Muscle of arm (tissue), 14 donors: ENCODE measurements at places on chromosomes 6 and 20.
A peak's percentile ranks its signal among the peaks of the same experiment; 100 is the strongest.

GRCh38 chr6:32857156-32857891, 3.3 kb downstream of the PSMB9 start:
- DNase-seq, result no peak

GRCh38 chr6:125188037-125188436, 34.5 kb downstream of the TPD52L1 start:
- DNase-seq, result no peak

DNA sequence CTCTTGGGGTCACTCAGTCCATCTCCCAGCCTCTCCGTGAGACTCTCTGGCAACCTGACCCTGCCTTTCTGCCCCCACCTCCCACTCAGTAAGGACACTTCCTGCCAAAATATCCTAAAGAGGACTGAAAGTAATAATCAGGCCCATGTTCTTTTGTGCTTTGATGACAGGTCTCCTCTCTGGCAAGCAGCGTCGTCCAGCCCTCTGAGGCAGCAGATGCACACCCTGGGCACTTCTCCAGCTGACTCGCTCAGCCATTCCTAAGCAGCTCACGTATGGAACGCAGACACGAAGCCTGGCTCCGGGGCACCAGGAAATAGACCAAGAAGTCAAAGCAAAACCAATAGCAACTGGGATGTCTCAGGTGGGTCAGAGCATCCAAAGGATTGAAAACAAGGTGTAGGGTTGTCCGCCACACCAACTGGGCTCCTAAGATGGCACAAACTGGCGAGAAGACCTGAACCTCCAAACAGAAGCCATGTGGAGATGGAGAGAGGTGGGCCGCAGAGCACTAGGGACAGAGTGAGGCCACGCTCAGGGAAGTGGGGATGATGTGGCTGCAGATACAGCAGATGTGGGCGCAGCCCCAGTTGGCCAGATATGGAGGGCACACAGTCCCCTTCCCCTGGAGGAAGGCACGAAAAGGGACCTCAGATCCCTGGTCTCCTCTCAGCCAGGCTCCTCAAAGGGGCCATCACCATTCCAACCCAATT, 99.3 kb downstream of the PRND start:
- peak; percentile 83 for DNase-seq

GRCh38 chr6:75268121-75268987, 16.2 kb downstream of the TMEM30A start:
- no peak for DNase-seq

GRCh38 chr6:35177596-35177995, 36.2 kb upstream of the SCUBE3 start:
- DNase-seq, result no peak

DNA sequence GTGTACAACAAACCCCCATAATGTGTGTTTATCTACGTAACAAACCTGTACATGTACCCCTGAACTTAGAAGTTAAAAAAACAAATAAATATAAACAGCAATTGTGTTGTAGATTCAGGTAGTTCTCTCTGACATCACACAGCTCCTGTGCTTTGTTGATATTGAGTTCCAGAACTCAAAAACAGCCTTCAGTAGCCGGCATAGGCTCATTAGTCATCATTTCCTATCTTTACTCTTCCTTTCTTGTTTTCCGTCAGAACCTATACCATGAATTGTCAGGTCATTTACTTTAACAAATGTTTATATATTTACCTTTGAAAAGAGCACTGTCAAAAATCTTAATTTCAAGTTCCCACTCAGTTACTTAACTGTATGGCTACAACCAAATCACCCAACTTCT, 88.8 kb downstream of the ADTRP start:
- no peak for DNase-seq
